ENCODE measurements at places on chromosomes 2 and 18. TPM values are rescaled to one million over a fixed set of nuclear protein-coding genes. Genes with fewer than 3 reads are reported as not detected.

- DNase-seq: no peak
Measured at GRCh38 chr18:62832282-62832681, 116.9 kb downstream of the PHLPP1 start.

DNA sequence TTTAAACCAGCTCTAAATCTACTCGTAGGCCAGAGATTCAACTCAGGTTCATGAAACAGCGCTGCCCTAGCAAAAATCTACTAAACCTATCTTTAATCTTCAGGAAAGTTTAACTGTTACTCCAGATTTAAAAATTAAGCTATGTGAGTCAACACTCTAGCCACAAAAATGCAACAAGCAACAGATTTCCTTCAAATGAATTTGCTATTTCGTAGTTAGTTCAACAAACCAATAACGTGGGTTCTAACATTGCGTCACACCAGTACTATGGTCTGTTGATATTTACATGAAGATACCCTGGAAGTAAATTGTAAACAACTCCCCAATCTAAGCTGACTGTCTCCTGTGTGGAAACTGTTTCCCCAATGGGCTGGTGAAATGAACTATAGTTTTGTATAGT is 71.2 kb downstream of the FIGN start:
- no peak for DNase-seq

DNA sequence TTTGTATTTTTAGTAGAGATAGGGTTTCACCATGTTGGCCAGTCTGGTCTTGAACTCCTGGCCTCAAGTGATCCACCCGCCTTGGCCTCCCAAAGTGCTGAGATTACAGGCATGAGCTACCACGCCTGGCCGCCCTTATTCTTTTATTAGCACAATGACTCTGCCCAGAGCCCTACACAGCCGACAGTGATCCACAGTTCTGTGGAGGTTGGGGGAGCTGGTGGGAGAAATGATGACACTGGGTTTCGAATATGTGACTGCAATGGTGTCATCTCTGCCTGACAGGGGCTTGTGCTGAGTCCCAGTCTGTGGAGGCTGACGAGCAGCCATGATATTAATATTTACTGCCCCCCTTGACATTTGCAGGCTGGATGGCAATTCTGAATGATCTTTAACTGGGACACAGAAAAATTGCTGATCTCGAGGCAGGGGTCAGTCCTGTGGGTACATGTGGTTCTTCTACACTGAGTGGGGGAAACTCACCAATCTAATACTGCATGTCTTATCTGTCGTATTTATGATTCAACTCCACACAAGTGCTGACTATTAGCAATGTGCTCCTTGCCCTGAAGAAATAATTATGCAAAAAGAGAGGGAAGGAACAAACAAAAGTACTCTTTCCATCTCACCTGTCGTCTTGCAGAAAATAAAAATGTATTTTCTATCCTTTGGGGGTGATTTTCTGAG is 6.3 kb upstream of the CTAGE1 start:
- no peak for DNase-seq

GRCh38 chr18:78875016-78875777 is 104.4 kb upstream of the SALL3 start:
- DNase-seq: no peak

DNA sequence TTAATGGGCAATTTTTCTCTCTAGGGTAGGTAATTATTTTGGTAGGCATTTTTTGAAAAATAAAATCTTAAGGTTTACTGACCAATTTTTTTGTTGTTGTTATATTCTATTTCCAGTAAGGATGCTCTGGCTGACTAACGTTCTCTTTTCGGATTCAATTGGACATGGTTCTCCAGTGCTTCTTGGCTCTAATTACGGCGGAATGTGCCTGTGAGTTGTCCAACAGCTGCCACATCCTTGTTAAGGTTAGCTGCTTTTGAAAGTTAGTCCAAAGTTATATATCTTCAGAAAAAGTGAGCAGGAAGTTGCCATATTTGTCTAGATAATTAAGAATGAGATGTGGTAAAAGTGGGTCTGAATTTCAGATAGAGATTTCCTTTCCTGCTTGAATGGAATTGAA is 45.8 kb upstream of the SMIM21 start:
- DNase-seq: no peak

DNA sequence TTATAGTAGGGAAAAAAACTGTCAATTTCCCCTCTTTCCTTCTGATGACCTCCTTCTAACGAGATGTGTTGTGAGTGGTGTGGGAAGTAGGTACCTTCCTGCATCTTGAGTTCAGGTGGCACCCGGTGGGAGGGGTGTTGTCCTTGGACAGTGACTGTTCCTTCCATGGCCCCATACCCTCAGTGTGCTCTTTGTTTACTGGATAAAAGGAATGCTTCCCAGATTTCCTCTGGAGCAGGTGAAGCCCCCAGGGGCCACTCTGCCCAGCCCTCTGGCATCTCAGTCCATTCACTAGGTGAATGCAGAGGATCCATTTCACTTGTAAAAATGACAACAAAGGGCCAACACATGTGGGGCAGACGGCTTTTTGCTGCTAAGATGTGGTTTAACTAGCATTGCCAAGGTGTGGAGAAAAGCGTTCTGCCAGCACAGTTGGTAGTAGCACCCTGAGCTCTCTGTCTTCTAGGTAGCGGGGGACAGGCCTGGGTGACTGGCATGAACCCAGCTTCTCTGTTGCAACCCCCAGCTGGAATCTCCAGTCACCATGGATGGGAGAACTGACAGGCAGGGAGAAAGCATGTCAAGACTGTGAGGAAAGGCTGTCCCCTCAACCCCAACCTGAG is 6.9 kb downstream of the GDF7 start:
- DNase-seq: no peak

DNA sequence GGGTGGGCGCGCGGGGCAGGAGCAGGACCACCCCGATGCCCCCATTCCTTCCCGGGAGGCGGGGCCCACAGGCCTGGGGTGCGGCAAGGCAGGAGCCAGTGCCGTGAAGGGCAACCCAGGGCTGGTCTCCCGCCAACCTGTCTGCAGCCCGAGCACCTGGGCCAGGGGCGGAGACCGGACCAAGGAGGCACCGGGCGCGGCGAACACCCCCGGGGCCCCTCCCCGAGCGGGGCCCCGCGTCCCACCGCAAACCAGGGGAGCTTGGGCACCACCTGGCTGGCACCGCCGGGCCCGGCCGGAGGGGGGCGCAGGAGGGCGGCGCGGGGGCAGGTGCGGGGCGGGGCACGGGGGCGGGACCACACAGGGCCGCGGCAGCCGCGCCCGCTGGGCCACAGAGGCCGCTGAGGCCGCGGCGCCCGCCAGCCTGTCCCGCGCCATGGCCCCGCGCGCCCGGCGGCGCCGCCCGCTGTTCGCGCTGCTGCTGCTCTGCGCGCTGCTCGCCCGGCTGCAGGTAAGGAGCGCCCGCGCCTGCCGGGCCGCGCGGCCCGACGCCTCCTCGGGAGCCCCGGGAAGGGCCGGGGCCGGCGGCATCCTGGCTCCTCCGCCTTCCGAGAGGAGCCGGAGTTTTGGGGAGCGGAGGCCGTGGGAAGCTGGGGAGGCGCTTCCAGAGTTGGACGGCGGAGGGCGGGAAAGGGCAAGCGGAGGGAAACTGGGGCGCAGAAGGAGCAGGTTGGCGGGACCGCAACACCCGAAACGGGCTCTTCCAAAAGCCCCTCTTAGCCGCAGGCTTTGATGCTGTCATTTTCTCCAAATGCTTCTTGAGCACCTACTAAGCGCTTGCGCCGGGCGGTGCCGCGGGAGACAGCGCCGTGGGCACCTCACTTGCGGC is at the start of gene TNFRSF11A:
TSS of gene TNFRSF11A (plus strand) at position 394 of the 889 bp plus-strand sequence. CDS start at position 437, 43 bp downstream.
- DNase-seq: peak; percentile 52

GRCh38 chr18:46601141-46601805 is 55.7 kb downstream of the LOXHD1 start:
- DNase-seq: no peak

GRCh38 chr2:37563375-37564015 is 107.9 kb downstream of the CDC42EP3 start:
- no peak for DNase-seq

- no peak for DNase-seq
Measured at GRCh38 chr2:145811276-145812164, 1291.6 kb upstream of the ZEB2 start.

DNA sequence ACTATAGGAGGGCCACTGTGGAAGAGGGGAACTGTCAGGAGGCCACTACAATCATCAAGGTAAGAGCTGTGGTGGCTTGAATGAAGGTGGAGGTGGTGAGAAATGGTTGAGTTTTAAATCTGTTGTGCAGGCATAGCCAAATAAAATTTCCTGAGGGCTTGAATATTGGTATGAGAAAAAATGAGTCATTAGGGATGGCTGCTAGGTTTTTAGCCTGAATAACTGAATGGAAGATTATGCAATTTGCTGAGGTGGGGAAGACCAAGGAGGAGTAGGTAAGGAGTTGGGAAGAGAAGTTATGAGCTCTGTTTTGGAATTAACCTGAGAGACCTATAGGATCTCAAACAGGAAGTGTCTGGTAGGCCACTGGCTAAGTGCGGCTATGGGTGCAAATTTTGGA is 84.0 kb downstream of the KLHL14 start:
- no peak for DNase-seq

DNA sequence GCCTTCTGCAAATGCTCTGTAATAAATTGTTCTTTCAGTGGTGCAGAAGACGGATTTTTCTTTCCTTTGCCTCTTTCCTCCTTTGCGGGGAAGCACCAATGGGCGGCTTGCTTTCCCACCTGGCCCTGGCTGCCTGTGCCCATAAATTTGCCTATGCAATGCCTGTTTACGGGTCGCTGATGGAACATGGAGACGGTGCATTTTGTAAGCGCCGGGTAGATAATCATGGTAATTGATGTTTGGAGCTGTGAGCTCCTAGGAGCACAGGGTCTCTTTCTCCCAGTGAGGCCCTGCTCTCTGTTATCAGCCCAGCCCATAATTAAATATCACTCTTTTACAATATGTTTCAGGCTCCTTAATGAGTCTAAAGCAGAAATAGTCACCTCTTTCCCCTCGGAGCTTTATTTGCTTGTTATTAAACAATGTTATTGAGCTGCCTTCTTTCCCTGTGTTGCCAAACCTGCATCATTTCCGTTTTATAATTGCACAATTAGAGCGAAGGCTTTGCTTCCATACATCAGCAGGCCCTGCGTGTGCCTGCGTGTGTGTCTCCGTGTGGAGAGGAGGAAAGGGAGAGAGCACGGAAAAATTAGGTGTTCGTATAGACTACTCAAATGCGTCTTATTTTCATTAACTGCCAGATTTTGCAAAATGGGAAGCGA is 437.4 kb upstream of the POU3F3 start:
- no peak for DNase-seq

- no peak for DNase-seq
Measured at GRCh38 chr18:35134791-35135531, 93.7 kb downstream of the MAPRE2 start.

GRCh38 chr2:238570926-238571325 is 144.2 kb downstream of the ASB1 start:
- DNase-seq: no peak

- no peak for DNase-seq
Measured at GRCh38 chr2:56288838-56289580, 105.2 kb downstream of the CCDC85A start.

DNA sequence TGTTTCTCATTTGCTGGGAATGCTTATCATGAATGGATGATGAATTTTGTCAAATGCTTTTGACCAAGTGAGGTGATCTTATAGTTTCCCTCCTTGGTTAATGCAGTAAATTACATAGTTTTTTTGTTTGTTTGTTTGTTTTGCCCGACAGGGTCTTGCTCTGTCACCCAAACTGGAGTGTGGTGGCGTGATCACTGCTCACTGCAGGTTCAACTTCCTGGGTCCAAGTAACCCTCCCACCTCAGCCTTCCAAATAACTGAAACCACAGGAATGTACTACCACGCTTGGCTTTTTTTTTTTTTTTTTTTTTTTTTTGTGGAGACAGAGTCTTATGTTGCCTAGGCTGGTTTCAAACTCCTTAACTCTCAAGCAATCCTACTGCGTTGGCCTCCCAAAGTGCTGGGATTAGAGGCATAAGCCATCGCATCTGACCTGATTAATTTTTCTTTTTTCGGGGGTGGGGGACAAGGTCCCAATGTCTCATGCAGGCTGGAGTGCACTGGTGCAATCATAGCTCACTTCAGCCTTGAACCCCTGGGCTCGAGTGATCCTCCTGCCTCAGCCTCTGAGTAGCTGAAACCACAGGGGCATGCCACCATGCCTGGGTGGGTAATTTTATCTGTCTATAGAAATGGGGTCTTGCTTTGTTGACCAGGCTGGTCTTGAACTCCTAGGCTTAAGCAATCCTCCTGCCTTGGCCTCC is 48.6 kb downstream of the SMAD2 start:
- DNase-seq: no peak

- DNase-seq: no peak
Measured at GRCh38 chr18:60411715-60412114, 39.1 kb upstream of the MC4R start.

GRCh38 chr2:229749779-229750178 is 35.4 kb upstream of the DNER start:
- DNase-seq: no peak

DNA sequence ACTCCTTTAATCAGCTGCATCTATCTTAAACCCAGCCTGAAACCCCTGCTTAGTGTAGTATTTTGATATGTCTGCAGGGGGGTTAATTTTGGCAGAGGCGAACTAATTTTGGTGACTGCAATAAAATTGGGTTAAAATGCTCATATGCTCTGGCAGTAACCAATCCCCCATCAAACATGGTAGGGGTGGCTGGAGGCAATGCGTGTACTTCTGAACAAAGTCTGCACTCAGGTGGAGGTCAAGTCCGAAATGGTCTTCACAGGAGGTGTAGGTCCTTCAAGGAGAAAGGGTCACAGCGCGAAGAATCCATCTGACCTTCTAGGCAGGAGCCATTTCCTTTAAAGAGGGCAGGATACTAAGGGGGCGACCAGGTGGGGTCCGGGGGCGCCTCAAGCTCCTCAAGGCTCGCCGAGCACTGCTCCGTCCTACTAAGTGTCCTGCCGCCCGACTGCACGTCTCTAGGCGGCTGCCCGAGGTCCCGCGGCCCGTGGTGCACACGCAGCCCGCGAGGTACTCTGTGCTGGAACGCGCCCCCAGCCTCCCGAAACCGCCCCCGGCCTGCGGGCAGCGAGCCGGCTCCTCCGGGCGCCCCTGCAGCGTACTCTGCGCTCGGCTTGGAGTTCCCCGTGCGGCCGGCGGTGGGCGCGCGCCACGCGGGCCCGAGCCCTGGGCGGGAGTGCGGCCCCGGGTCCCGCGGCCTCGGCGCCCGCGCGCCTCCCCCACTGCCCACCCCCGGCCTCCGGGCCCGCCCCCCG is 1.7 kb upstream of the LDLRAD4 start:
- peak; percentile 69 for DNase-seq

- DNase-seq: no peak
Measured at GRCh38 chr2:211228559-211228958, 672.2 kb downstream of the CPS1 start.

DNA sequence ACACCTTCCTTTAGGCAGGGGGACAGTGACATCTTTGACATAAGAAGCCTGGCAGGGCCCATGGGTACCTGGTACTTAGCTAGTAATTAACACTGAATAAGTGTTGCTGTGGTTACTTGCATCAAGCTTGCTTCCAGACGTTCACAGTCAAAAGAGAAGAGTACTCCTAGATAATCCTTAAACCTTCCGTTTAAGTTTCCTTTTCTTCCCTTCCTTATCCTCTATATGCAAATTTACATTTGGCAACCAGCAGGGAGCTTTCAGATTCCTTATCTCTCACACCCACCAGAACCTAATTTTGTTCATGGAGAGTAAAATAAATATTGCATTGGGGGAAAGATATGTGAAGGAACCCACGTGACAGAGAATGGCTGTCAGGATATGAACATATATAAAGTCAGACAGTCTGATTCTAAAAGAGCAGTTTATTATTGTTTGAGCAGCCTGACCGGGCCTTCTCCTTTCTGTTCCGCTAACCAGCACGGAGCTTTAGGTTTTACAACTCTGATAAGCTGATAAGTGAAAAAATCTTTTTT is 7.8 kb upstream of the RAB31 start:
- DNase-seq: no peak

GRCh38 chr2:161090411-161090810 is 69.8 kb upstream of the TANK start:
- DNase-seq: peak; percentile 43

POTEI gene
- not detected for total RNA-seq

RGPD8 gene
- 5.2 TPM for total RNA-seq

CDH2 gene
- 308 TPM for total RNA-seq

RPS27A gene
- 443 TPM for total RNA-seq

Measured in Right ventricle myocardium superior (tissue), 1 donor.